Renal cortex interstitium (tissue), 15 donors: ENCODE measurements at places on chromosomes 16 and 17.
A peak's percentile ranks its signal among the peaks of the same experiment; 100 is the strongest.

- DNase-seq, result no peak
Observed at GRCh38 chr16:81608523-81609209, 164.1 kb downstream of the CMIP start.

GRCh38 chr16:63050391-63050790 lies 1014.2 kb upstream of the CDH8 start:
- no peak for DNase-seq

GRCh38 chr17:2282297-2282873 lies 21.2 kb downstream of the SMG6 start:
- DNase-seq, result peak; percentile 33

DNA sequence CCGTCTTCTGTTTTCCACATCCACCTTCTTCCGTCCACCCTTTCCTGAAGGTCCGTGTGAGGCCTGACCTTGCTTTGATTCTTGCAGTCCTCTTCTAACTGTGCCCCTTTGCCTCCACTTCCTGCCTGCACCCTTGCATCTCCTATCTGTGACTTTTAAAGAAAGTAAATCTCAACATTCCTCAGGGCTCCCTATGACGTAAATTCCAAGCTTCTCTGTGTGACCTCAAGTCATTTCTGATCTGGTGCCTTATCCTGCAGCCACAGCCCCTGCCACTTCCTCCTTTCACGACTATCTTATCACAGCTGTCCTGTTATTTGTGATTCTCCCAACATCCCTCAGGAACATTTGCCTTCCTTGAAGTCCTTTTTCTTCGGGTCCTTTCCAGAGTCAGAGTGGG lies 520.5 kb downstream of the CDH13 start:
- DNase-seq, result no peak

- DNase-seq, result no peak
Observed at GRCh38 chr17:41666708-41667279, 21.9 kb upstream of the EIF1 start.

DNA sequence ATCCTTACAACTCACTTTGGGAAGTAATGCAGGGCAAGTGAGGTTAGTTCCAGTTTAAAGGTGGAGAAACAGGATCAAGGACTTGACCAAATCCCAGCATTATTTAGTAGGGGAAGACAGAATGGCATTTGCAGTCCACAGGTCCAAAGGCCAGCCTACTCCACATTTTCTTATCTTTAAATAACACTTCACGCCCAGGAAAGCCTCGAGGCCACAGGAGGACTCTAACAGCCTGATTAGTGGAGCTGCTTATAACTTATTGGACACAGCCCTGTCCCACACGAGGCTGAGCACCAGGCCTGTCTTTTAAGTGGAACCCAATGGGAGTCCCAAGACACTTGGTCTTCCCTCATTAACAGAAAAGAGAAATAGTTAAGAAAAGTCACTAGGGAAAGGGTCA lies 12.1 kb upstream of the HYDIN start:
- no peak for DNase-seq

DNA sequence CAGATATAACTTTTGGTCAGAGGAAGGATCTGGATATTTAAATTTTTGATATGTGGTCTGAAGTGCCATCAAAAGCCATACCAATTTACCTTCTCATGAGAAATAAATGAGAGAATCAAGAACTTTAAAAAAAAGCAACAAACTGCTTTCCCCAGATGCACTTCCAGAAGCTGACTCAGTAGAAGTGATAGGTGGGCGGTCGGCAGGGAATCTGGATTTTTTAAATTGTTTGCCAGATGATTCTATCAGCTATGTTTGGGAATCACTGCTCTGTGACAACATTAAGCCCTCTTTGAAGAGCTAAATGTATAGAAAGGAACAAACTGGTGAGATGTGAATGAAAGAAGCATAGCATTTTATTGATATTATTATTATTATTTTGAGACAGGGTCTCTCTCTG lies 19.2 kb downstream of the CDH3 start:
- no peak for DNase-seq

GRCh38 chr17:51035431-51035830 lies 85.2 kb downstream of the SPAG9 start:
- DNase-seq, result peak; percentile 53
